LNCaP clone FGC (cell line): ENCODE measurements at places on chromosomes 12 and 14.

- no peak for DNase-seq
Observed at GRCh38 chr12:93868771-93869170, 191.6 kb downstream of the CRADD start.

DNA sequence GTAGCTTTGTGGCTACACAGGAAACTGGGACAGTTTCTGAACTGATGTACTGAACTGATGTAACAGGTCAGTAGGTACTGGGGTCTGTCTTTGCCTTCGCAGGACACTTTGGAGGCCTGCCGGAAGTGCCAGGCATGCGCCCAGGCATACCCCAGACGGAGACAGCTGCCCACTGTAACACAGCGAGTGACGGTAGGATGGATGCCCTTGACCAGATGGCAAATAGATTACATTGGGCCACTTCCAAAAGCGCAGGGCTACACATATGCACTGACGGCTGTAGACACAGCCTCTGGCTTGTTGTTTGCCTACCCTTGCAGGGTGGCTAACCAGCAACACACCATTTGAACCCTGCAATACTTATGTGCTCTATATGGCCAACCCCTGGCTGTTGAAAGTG, 94.1 kb upstream of the TMPO start:
- DNase-seq: no peak

DNA sequence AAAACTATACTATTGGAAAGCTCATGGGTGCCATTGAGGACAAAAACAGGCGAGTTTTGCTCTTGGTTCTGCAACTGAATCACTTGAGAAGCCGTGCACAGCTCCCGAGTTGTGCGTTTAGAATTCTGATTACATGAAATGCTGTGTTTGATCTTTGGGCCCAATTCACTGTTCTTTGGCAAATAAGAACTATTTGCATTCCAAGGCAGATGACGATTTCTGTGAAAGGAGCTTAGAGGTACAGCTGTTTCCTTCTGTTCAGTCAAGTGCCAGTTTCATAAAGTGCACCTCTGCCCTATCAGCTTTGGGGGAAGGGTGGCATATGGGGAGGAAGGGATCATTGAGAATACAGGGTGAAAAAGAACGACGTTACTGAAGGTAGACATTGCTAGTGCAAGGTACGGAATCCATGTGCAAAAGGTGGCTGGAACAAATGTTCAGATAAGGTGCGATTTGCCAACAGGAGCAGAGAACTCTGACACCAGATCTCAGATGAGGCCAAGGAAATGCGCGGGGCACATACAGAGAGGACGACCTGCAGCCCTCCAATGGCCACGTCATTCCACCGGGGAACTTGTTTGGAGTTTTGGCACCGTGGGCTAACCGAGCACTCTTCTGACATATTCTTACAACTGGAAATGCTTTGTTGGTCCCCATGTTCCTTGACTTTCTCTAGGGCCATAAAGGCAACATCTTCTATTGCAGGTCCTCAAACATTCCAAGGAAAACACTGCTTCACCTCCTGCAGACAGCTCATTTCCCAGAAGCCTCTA, 30.1 kb downstream of the TCHP start:
- DNase-seq: no peak

- DNase-seq: no peak
Observed at GRCh38 chr12:22437031-22437806, 102.7 kb upstream of the ST8SIA1 start.

DNA sequence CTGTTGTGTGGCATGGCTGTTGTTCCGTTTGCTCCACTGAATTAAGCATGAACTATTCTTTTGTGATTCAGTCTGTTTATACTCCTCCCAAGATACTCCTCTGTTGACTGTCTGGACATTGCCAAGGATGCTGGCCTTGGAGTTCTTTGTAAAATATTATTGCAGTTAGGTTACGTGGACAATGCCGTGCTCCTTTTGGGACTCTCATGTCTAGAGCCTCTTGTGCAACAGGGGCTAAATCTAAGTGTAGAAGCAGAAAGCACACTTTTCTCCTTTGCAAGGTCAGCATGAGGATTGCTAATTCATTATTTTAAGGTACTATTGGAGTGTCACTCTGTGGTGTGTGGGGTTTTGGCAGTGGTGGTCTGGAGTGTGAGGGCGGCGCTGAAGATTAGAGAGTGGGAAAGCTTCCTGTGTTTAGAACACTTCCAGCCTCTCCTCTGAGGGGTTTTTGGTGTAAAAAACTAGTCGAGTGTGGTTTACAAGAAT, 125.4 kb downstream of the SAMD4A start:
- no peak for DNase-seq

- no peak for DNase-seq
Observed at GRCh38 chr12:126998747-126999285, 1268.2 kb upstream of the TMEM132C start.

DNA sequence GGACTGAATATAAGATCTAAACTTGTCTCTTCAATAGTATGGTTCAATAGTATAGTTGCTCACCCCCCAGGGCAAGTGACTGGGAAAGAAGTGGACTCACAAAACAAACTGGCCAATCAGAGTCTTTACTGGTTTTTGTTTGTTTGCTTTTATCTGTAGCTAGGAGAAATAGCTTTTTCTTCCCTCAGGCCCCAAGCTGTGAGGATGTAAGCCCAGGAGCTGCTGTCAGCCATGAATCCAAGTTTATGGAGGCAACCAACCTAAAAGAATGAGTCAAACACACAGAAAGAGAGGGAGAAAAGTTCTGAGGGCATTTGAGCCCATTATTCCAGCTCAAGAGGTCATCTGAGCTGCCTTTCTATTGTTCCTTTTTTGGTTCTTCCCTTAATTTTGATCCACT, 375.3 kb downstream of the BCAT1 start:
- DNase-seq: no peak

DNA sequence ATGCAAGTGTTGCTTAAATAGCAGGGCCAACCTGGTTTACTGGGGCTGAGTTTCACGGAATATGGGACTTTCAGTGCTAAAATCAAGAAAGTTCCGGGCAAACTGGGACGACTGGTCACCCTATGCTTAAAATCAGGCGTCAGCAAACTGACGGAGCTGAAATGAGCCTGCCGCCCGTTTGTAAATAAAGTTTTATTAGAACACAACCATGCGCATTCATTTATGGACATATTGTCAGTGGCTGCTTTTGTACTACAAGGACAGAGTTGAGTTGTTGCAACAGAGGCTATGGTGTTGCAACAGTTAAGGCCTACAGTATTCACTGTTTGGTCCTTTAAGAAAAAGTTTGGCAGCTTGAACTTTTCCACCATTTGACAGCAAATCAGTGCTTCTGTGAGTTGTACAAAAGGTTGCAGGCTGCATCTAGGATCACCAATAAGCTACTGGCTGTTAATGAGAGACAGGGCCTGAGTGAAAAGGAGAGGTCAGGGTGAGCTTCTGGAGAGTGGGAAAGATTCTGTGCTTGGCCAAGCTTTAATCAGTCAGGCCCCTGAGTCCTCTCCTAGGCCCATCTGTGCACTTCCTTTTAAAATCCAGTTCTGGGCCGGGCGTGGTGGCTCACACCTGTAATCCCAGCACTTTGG, 13.3 kb downstream of the SELPLG start:
- DNase-seq: no peak

DNA sequence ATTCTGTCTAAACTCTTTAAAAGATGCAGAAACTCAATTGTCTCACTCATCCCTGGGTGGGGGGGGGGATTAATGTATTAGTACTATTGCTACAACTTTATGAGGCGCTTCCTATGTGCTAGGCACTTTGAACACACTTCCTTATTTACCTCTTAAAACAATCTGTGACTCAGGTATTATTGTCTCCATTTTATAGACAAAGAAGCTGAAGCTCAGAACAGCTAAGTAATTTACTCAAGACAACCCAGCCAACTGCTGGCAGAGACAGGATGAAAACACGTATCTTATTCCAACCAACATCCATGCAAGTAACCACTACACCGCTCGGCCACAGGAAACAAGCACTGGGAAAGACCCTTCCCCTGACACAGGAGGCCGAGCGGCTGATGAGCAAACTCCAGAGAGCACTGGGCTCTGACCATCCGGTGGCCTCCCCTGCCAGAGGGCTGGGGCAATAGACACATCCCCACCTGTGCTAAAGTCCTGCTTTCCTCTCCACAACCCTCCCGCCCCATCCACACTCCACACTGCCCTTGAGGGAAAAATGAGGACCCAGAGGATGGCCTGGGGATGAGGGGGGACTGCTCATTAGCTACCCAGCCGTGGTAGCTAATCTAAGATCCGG, 244.2 kb downstream of the DPF3 start:
- DNase-seq: peak; percentile 26

DNA sequence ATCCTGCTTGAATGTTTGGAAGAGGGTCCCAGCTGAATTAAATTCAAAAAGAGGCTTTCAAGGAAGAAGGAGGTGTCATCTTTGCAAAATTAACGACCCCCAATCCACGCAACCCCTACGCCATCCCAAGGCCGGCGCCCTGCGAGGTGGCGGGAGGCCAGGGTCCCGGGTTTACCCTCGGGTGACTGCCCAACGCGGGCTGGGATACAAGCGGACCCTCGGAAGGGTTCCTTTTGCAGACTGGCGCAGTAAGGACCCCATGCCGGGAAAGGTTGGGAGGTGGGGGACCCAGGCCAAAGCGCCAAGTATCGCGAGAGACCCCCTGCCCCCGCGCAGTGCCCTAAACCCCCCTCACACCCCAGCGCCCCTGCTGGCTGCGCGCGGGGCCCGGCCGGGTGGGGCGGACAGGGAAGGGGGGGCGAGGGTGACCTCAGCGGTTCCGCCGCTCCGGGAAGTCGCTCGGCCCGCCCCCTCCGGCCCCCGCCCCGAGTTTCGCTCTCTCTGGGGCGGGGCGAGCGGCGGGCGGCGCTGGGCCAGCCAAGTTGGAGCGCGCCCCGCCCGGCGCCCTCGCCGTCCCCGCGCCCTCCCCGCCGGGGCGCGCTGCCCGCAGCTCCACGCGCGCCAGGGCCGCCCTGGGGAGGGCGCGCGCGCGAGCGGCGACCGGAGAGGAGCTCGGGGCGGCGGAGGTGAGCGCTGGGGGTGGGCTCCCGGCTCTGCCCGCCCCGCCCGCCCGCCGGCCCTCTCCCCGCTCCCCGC, 708 bp upstream of the ZBTB42 start:
- no peak for DNase-seq

DNA sequence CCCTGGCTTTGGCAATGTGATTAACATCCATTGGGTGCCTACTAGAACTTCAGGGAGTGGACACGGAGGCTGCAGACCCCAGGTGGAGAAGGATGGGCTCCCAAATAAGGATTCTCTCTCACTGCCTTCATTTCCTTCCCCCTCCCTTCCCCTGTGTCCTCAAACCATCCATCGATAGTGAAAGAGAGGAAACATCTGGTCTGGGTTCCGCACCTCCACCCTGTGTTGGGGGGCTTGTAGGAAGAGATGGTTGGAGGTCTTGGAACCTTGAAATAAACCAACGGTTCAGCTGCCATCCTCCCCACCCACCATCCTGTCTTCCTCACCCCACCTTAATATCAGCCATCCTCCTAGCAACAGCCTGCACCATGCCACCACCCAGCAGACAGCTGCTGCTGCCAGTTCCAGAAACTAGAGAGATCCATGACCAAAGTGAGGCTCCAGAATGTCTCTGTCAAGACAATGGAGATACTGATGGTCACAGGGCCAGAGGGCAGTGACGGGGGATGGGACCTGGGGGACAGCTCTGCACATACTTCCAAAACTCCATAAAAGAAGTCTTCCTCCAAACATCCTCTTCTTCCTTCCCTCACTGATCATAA, 153.1 kb upstream of the CCND2 start:
- DNase-seq: no peak

GRCh38 chr12:61991661-61992060, 268.5 kb upstream of the USP15 start:
- DNase-seq: no peak

DNA sequence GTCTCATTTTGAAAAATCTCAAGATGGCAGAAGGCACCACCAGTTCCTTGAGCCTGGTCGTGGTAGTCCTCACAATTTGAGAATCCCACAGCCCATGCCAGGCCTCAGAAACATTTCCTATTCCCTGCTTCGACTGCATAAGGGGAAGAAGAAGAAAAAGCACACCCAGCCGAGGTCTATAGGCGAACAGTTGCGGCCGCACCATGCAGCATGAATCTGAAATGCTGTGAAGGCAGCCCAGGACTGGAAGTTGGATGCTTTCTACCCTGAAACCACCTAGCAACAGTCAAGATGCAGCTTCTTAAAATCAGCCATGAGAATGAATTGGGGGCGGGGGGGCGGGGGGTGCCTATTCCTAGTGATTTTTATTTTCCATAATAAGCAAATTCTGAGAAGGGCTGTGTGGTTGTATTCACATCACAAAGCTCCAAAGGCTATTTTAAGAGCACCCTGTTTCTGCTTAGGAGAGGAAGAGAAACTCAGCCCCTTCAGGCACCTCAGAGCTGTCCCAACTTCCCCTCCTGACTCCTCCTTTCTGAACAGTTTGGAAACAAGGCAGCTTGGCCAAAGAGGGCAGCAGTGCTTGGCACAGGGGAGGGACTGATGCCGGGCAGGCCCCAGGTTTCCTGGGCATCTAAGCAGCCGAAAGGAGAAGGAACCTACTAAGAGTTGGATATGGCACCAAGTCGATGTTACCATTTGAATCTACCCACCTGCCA, 172.5 kb upstream of the FOXN3 start:
- DNase-seq: no peak

GRCh38 chr14:68783408-68784225, 9.2 kb downstream of the ZFP36L1 start:
- DNase-seq: no peak

DNA sequence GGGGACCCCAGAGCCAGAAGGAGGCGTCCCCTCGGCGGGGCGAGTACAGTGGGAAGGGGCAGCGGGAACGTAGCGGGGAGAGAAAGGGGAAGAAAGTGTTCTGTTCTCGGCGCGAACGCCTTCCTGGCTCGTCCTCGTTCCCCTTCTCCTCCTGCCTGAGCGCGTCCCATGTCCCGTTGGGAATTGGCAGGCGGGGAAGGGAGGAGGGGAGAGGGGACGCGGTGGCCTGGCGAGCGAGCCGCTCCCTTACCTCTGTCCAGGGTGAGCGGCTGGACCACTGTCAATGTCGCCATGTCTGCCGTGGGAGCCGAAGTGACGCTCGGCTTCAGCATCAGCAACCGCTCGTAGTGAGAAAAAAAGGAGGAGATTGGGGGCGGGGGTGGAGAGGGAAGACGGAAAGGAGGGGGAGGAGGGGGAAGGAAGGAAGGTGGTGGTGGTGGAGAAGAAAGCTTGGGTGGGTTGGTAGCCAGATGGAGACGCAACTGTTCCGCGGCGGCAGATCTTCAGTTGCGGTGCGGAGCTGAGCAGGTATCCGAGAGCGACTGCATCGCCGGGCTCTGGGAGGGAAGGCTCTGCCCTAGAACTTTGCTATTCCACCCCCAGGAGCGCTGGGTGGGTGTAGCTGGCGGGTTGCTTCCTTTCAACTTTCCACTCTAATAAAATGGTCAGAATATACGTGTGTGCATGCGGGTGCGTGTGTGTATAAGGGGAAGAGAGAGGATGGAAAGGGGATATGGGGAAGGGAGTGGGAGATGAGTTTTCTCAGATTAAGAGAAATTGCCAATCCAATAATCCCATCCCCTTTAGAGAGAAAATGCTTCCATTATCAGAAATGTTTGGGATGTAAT, at the start of gene LIN7A:
Gene LIN7A, minus strand, starts transcription at position 544 of the 848 bp plus-strand sequence. Its CDS starts 212 bp downstream, at position 332.
- DNase-seq: no peak

GRCh38 chr14:86414146-86414545, 884.2 kb downstream of the FLRT2 start:
- no peak for DNase-seq

GRCh38 chr14:73887694-73888459, 1.2 kb downstream of the ZNF410 start:
- no peak for DNase-seq

GRCh38 chr12:107645630-107646333, 39.8 kb upstream of the PWP1 start:
- no peak for DNase-seq
